ENCODE measurements at places on chromosomes 5 and 9.

DNA sequence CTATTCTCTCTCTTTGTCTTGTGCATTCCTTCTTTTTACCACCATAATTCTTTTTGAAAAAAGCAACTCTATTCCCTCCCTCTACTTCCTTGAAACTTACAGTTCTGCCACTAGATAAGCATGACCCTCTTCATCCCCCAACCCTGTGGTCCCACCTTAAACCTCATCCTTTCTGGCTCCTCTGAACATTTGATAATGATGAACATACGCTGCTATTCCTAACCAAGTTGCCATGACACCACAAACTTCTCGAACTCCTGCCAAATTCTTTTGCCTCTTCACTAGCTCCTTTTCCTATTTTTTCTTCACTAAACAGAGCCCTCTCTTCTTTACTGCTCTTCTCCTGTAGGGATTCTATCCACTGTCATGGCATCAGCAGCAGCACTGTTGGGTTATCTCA, 57.1 kb downstream of the MOCS2 start:
- DNase-seq, result no peak

- DNase-seq, result no peak
Measured at GRCh38 chr9:115213818-115214334, 95.9 kb upstream of the TNC start.

- DNase-seq, result no peak
Measured at GRCh38 chr5:178282391-178282790, 49.8 kb upstream of the PHYKPL start.

GRCh38 chr5:171721464-171721863, 64.2 kb upstream of the SMIM23 start:
- DNase-seq, result no peak

DNA sequence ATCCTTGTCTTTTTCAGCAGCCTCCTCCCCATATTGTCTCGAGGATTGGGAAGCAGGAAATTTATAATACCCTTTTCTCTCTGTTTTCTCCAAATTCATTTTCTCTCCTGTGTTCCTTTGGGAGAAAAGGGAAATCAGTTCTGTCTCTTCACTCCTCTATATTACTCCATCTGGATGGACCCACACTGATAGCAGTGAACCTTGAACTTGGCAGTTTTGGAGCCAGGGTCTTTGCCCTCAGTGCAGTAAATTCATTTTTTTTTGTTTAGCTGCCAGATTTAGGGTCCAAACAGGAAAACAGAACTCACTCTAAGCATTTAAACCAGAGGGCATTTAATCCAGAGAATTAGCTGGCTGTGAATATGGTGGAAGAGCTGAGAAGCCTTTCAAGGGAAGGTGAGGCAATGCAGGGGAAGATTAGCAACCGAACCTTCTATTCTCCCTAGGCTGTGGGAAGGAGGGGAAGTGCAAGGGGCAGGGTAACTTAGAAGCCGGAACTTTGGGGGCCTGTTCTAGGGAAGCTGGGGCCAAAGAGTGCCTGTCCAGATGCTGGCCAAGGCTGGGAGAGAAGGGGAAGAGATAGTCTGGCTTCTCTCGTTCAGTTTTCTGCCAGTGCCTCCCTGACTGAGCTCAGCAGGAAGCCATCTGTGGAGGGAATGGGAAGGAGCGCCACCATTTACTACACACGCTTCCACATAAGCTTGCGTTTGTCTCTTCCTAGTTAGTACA, 16.3 kb upstream of the NPR2 start:
- DNase-seq, result no peak

GRCh38 chr5:54534191-54535004, 16.8 kb downstream of the SNX18 start:
- DNase-seq, result no peak

DNA sequence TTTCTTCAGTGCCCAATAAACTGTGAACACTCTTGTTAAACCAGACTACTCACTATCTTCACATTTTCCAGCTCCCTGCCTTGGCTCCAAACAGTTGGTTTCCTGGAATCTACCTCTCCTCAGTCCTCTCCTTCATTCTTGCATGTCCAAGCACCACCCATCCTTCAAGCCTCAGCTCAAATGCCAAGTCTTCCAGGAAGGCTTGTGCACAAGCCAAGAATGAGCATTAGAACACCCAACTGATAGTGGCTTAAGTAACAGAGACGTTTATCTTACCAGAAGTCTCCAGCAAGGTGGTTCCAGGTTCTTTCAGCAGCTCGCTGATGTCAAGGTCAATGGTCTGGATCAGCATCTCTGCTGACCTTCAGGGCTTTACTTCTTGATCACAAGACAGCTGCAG, 60.1 kb downstream of the PTPDC1 start:
- DNase-seq, result no peak

- DNase-seq, result no peak
Measured at GRCh38 chr9:131869348-131869747, 129.5 kb upstream of the RAPGEF1 start.

- no peak for DNase-seq
Measured at GRCh38 chr9:7139886-7140285, 382.1 kb downstream of the KDM4C start.

DNA sequence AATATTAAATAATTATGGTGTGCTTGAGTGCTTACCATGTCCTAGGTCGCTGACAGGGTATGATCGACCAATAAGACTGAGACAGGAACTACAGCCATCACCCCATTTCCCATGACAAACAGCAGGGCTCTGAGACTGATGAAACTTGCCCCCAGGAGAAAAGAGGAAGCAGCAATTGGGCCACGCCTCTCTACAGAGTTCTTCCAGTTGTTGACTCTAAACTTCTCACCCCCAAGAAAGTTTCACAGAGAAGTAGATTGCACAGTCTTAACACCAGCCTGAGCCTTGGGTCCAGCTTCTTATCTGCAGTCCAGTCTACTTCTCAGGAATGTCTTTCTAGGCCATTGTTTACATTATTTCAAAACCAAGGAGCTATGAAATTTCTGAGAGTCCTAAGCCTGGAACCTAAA, 182.2 kb upstream of the ANKRD55 start:
- DNase-seq, result peak; percentile 63

GRCh38 chr5:67235399-67236110, 39.0 kb upstream of the CD180 start:
- DNase-seq, result no peak

GRCh38 chr5:45507178-45507577, 189.0 kb downstream of the HCN1 start:
- no peak for DNase-seq

- peak; percentile 65 for DNase-seq
Measured at GRCh38 chr9:33170464-33171415, 3.6 kb upstream of the B4GALT1 start.

DNA sequence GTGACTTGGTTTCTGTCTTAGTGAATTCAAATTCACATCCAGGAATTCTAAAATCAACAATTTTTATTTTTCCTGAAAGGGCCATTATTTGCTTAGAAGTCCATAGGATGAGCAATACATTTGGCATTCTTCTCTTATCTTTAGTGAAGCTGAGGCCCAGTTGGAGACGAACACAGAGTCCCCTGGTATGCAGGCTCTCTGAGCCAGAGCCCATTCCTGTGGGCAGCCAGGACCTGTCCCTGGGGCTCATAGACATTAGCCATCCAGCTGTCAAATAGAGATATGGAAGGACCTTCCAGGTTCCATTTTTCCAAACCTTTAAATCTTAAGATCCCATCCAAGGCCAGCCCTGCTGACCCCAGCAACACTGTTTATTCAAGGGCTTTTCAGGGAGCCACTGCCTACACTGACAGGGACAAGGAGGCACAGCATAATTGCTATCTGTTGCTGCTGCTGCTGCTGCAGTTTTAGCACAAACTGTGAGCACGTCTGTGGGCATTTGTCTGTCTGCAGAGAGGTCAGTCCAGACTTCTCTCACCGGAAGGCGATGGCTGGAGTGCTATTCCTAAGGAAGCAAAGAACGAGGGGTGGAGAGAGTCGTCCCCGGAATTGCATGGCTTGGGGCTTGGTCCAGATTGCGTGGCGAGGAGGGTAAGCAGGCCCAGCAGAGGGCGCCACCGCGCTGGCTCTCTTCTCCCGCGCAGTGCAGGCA, 639.0 kb downstream of the CCDC171 start:
- peak; percentile 86 for DNase-seq

DNA sequence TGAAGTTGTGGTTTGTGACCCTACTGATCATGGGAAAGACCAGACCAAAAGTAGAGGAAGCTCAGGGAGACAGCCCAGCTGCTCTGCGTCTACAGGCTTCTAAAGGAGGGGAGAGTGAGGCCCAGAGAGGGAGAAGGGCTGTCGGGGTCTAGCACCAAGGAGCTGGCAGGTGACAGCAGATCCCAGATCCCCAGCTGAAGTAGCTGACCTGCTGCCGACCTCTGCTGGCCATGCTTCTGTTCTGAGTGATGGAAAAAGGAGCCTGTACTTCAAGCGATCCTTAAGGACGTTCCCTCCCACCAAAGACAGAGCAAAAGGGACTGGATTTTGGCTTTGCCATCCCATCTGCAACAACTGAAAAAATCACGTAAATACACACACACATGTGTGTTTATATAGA, 22.7 kb upstream of the QSOX2 start:
- DNase-seq, result no peak

- DNase-seq, result no peak
Measured at GRCh38 chr5:14685757-14686156, 21.2 kb downstream of the OTULIN start.

- DNase-seq, result no peak
Measured at GRCh38 chr5:40518485-40518917, 161.2 kb upstream of the PTGER4 start.

DNA sequence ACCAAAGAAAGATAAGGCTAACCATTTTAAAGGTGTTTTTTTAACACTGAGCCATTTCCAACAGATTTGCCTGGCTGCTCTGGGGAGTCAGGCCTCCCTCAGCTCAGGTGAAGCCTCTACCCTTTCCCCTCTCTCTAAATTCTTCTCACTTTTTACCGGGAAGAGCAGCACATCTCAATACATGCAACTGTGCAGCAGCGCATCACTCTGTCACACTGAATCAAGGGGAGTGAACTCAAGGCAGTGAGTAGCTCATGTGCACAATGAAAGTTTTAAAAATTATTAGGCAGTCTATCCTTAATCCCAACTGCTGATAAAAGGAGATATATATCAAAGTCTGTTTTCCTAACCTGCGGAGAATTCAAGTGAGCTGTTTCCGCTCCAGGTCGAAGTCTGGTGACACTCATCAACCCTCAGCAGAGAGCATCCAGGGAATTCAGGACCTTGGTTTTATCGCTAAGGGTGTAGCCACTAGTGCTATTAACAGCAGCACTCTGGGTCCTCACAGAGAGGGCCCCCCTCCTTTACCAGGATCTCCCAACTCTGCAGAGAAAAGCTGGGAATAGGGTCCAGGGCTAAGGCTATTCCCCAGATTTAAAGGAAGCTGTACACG, 1.0 kb downstream of the CEMIP2 start:
- DNase-seq, result no peak

- DNase-seq, result no peak
Measured at GRCh38 chr9:4936823-4937222, 48.2 kb upstream of the JAK2 start.

DNA sequence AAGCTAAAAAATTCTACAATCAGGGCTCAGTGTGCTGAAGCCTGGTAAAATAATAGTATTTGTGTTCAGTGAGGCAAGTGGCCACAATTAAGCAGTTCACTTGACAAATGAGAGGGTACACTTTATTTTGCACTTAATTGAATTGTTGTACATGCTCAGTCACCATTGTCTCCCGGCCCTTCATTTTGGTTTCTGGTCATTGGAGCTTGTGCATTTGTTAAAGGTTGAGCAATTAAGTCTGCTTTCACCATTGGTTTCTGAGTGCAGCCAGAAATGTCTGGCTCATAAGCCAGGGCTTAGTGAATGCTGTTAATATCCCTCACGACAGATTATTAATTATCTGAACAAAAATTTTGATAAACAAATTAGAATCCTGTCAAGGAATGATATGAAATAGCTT, 89.6 kb downstream of the PRDM6 start:
- DNase-seq, result no peak

GRCh38 chr5:159419576-159419975, 89.3 kb upstream of the IL12B start:
- no peak for DNase-seq

DNA sequence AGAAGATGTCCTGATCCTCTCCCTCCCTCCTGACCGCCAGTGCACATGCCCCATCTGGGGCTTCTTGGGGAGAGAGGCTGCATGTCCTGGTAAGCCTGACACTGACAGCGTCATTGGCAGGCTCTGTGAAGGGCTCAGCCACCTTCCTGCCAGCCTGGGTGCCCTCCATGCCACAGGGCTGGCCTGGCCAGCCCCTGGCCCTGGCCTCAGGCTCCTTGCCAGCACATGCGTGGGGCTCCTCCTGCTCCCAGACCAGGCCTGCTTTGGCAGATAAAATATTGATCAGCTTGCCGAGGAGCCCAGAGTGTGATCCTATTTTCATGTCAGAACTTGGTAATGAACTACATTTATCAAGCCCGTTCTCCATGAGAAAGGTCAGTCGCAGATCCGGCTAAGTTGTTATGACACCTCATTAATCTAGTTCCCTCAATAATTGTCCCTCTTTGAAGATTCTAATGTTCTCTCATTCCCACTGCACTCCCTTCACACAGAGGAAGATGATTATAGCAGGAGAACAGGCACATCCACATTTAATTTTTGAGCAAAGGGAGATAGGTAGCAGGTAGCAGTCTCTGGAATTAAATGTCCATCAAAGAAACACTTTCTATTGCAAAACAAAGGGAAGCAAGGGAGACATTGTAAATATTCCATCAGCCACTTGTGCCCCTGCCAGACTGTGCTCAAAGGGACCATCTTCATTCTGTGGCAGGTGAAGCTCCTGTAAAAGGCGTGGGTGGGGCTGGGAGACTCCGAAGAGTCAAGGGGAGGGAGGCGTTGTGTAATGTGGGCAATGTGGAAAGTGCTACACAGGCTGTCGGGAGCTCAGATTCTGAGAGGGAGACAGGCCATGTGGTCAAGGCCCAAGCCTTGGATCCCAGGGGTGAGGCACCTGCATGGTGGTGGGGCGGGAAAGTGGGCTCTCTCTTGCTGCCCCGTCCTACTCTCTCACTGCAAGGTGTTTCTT, 272.0 kb downstream of the HSPA4 start:
- DNase-seq, result no peak

DNA sequence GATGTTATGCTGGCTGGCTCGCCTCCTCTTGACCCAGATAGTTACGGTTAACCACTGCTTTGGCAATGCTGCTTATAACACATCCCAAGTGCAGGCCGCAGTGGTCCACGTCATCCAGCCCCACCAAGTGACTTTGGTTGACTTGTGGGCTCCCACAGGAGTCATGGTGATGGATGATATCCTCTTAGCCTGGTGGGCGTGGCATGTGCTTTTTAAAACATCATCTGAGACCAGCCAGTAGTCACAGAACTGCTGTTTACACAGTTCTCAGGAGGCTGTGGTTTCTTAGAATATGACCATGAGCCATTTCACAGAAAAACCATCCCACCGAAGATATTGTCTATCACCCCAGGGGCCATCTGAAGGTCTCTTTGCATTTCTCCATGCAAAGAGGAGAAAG, 216.9 kb downstream of the SH3GL2 start:
- DNase-seq, result no peak

GRCh38 chr5:172630482-172630881, 10.6 kb upstream of the NEURL1B start:
- DNase-seq, result no peak

- DNase-seq, result no peak
Measured at GRCh38 chr5:179766726-179767455, 26.9 kb upstream of the LTC4S start.

- DNase-seq, result no peak
Measured at GRCh38 chr9:131119600-131119999, 5.8 kb upstream of the NUP214 start.
